ENCODE measurements at places on chromosomes 2 and 18. TPM values are rescaled to one million over a fixed set of nuclear protein-coding genes. Genes with fewer than 3 reads are reported as not detected.
A peak's percentile ranks its signal among the peaks of the same experiment; 100 is the strongest.

DNA sequence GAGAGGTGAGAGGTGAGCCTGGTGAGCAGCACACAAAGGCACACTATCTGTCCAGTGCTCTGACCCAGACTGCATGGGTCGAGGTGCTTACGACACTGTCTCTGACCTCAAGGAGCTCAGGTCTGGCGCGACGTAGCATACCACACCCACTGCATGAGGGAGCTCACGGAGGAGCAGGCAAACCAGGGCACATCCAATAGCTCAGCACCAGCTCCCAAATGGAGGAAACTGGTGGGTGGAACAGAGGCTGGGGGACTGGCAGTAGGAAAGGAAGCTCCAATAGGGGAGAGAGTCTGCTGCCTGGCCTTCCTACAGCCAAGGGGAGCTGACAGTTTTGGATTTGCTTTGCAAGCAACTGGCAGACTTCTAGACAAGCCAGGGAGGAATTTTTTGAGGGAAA, 36.3 kb downstream of the CELF4 start:
- H3K27me3 ChIP-seq = peaks cover 24% of the 10 kb centered on the region
- H3K4me3 ChIP-seq = no peak overlapping the region
- no peaks in the 10 kb centered on the region for H3K4me1 ChIP-seq
- no peak overlapping the region for H3K27ac ChIP-seq
- no peak for DNase-seq

- no peak for DNase-seq
- H3K27me3 ChIP-seq = no peaks in the 10 kb centered on the region
- peak overlapping the region; percentile 58 for H3K27ac ChIP-seq
- peaks cover 31% of the 10 kb centered on the region for H3K36me3 ChIP-seq
Observed at GRCh38 chr2:98487806-98488189, 43.1 kb downstream of the INPP4A start.

Gene CNTNAP5
- total RNA-seq = not detected

Gene BMP10
- not detected for total RNA-seq

Gene GAL3ST2
- 0.43 TPM for total RNA-seq

Gene ARHGAP15
- total RNA-seq = 141 TPM

Gene HOXD1
- total RNA-seq = not detected

Gene C1GALT1C1L
- total RNA-seq = not detected

GRCh38 chr2:30765191-30765590, 42.1 kb downstream of the CAPN13 start:
- DNase-seq = no peak
- peaks cover 2% of the 10 kb centered on the region for H3K4me1 ChIP-seq
- H3K4me3 ChIP-seq = no peak overlapping the region
- H3K27ac ChIP-seq = no peak overlapping the region
- H3K36me3 ChIP-seq = no peaks in the 10 kb centered on the region

- no peak overlapping the region for H3K4me3 ChIP-seq
- DNase-seq = no peak
- H3K27ac ChIP-seq = no peak overlapping the region
- peaks cover 5% of the 10 kb centered on the region for H3K27me3 ChIP-seq
- H3K36me3 ChIP-seq = no peaks in the 10 kb centered on the region
Observed at GRCh38 chr18:12154361-12154760, 60.7 kb downstream of the ANKRD62 start.

GRCh38 chr18:23207994-23208393, 72.7 kb downstream of the CABLES1 start:
- no peak overlapping the region for H3K27ac ChIP-seq
- peaks cover 11% of the 10 kb centered on the region for H3K27me3 ChIP-seq
- peaks cover 16% of the 10 kb centered on the region for H3K36me3 ChIP-seq

DNA sequence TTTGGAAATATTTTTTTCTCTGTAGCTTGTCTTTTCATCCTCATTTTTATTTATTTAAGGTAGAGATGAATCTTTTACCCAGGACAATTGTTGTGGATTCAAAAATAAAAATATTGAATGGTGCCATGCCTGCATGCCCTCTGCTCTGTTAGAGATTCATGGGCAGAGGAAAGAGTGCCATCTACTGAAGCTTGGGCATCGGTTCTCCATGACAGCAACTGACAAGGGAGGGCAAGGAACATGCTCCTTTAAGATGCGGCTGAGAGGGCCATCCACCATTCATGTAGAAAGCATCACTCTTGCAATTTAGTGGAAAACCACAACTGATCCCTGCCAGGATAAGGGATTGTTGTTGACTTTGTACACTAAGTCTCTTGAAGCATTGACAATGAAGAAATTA, 79.9 kb downstream of the PARD3B start:
- no peak overlapping the region for H3K27ac ChIP-seq
- no peaks in the 10 kb centered on the region for H3K36me3 ChIP-seq
- no peaks in the 10 kb centered on the region for H3K4me1 ChIP-seq

Gene DCDC2C
- total RNA-seq = not detected

Gene ACMSD
- total RNA-seq = not detected

GRCh38 chr2:205069928-205070327, 524.7 kb downstream of the PARD3B start:
- no peak for DNase-seq
- H3K27ac ChIP-seq = no peak overlapping the region

Gene TRMT61B
- 15.1 TPM for total RNA-seq

- H3K27ac ChIP-seq = no peak overlapping the region
- H3K4me1 ChIP-seq = peaks cover 2% of the 10 kb centered on the region
- H3K4me3 ChIP-seq = no peak overlapping the region
- H3K36me3 ChIP-seq = no peaks in the 10 kb centered on the region
- peaks cover 14% of the 10 kb centered on the region for H3K27me3 ChIP-seq
Observed at GRCh38 chr2:85173909-85174308, 40.7 kb downstream of the TCF7L1 start.

DNA sequence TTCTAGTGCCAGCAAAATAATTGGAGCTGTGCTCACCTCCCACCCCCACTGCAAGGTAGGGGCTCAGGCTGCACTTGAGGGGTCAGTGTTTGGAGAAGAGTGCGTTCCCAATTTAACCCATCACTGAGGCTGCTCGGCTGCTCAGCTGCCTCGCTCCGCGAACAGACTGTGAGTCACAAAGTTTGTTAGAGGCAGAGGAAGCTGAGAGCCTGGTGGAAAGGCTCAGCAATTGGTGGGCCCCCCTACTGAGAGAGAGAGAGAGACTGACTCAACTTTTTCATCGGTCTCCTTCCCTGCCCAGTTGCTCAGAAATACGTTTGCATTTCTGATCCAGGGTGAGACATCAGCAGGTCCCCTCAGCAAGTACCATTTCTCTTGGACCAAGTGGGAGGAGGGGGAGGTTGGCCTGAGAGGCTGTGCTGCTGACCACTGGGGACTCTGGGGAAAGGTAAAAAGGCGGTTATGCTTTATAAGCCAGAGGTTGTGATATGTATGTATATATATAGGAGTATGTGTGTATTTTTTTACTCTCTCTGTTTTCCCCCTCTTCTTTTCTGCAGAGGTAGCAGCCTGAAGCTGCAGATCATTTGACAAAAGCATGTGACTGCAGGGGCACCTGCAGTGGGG, 1.5 kb downstream of the EFR3B start:
- H3K27me3 ChIP-seq = peaks cover 49% of the 10 kb centered on the region
- no peak overlapping the region for H3K27ac ChIP-seq
- peak overlapping the region; percentile 83 for H3K4me3 ChIP-seq
- no peaks in the 10 kb centered on the region for H3K36me3 ChIP-seq
- peak; percentile 32 for DNase-seq

Gene SLC4A5
- 3.6 TPM for total RNA-seq

Gene CELF4
- not detected for total RNA-seq

DNA sequence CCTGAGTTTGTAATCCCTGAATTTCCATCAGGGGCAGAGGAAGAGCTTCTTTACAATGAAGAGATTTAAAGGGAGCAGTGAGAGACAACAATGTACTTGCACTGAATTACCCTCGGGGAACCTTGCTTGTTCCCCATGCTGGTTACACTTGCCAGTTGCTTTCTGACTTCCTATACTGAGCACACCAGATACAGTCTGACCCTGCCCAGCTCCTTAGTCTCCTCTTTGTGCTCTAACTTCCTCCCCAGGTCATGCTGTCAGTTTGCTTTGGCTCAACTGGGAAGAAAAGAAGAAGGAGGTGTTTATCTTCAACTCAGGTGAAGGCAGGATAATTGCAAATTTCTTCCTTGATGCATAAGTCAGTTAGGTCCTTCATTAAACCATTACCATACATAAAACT, 658.4 kb downstream of the NYAP2 start:
- DNase-seq = no peak
- H3K4me3 ChIP-seq = no peak overlapping the region
- no peaks in the 10 kb centered on the region for H3K36me3 ChIP-seq
- peaks cover 9% of the 10 kb centered on the region for H3K27me3 ChIP-seq
- H3K27ac ChIP-seq = no peak overlapping the region

DNA sequence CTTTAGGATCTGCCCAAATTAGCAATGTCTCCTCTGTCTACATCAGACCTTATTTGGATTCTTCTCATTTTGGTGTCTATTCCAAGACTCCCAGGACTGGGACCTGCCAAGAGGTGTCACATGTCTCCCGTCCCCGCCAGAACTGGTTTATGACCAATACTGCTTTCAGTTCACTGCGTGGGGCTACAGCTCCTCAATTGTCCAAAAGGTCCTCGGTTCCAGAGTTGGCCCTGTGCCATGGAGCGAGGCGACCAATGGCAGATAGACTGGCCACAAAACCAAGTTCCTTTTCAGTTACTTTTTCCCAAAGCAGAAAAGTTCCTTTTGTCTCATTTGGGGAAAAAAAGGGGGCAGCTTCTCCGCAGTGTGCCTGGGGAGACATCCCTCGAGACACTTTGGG, 144.1 kb upstream of the ZNF236 start:
- no peak for DNase-seq
- H3K4me3 ChIP-seq = no peak overlapping the region
- no peaks in the 10 kb centered on the region for H3K36me3 ChIP-seq

Gene MRO
- total RNA-seq = not detected

GRCh38 chr2:60324536-60324935, 228.9 kb downstream of the BCL11A start:
- DNase-seq = no peak
- H3K4me3 ChIP-seq = no peak overlapping the region
- no peaks in the 10 kb centered on the region for H3K36me3 ChIP-seq
- H3K27ac ChIP-seq = no peak overlapping the region
- no peaks in the 10 kb centered on the region for H3K4me1 ChIP-seq
- peaks cover 23% of the 10 kb centered on the region for H3K27me3 ChIP-seq

GRCh38 chr2:61144697-61145268, 17.2 kb upstream of the C2orf74 start:
- no peaks in the 10 kb centered on the region for H3K27me3 ChIP-seq
- H3K4me3 ChIP-seq = peak overlapping the region; percentile 92
- peak; percentile 87 for DNase-seq

GRCh38 chr2:142946941-142947340, 69.5 kb downstream of the KYNU start:
- H3K4me3 ChIP-seq = no peak overlapping the region
- no peaks in the 10 kb centered on the region for H3K36me3 ChIP-seq
- no peaks in the 10 kb centered on the region for H3K4me1 ChIP-seq
- no peak for DNase-seq
- no peak overlapping the region for H3K27ac ChIP-seq

Gene RESP18
- not detected for total RNA-seq

Gene SLC40A1
- 4.1 TPM for total RNA-seq

DNA sequence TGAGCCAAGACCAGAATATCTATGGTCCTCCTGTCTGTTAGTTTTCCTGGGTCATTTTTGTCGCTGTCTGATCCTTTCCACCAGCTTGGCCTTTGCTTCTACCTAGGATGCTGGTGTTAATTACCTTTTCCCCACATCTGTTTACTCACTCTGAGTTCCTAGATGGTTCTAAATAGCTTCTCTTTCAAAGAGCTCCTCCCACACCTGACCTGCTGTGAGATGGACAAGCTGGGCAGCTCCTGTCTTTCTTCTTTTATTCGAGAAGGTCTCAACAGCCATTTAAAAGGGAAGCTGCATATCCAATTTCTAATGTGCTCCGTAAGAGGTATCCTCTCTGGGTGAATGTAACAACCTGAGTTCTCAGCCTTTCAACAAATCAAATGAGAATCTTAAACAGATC, 156.2 kb downstream of the HRH4 start:
- H3K36me3 ChIP-seq = no peaks in the 10 kb centered on the region
- no peak overlapping the region for H3K4me3 ChIP-seq
- H3K27ac ChIP-seq = no peak overlapping the region

DNA sequence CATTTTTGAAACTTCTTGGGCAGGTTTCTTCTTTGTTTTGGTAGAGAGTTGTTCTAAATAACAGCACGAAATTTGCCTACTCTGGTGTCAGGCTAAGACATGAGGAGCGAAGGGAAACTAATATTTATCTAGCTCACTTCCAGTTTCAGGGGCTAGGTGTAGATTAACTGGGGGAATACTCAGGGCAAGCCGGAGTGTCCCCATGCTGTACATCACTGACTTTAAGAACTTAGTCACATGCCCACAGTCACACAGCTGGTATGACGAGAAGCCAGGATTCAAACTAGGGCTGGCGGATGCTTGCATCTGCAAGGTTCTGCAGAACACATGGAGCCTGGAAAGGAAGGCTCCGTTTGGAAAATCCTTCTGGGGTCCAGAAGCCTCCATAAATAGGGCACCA, 133.3 kb downstream of the ALPK2 start:
- no peak overlapping the region for H3K27ac ChIP-seq
- no peaks in the 10 kb centered on the region for H3K36me3 ChIP-seq

- H3K27me3 ChIP-seq = no peaks in the 10 kb centered on the region
- H3K4me3 ChIP-seq = no peak overlapping the region
- H3K4me1 ChIP-seq = peaks cover 32% of the 10 kb centered on the region
- H3K36me3 ChIP-seq = peaks cover 71% of the 10 kb centered on the region
- H3K27ac ChIP-seq = no peak overlapping the region
- DNase-seq = no peak
Observed at GRCh38 chr2:160294339-160294803, 94.3 kb upstream of the ITGB6 start.

DNA sequence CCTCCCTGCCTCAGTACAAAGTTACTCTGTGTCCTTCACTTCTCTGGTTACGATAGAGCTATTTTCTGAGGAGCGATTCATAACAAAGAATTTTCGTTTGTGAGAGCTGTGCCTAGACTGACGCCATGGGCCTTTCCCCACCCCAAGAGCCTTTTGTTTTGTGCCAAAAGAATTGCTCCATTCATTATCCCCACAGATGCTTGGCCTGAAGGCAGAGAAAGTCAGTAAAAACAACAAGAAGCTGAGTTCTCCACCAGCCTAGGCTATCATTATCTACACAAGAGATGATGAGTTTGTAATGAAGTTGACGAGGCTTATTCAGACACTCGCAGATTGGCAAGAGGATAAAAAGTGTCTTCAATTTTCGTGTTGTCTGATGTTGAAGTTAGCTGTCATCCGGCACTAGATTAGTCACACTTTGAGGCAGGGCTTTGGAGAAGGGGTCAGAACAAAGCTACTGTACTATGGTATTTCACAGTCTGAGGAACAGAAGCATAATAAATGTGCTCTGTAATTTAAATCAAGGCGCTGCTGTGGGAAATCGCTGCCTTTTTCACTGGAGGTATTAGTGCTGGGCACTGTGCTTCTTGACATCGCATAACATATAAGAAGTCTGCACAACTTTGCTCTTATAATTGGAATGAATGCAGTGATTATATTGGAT, 278.4 kb upstream of the FIGN start:
- H3K4me1 ChIP-seq = no peaks in the 10 kb centered on the region
- no peak for DNase-seq
- H3K27ac ChIP-seq = no peak overlapping the region
- H3K36me3 ChIP-seq = no peaks in the 10 kb centered on the region
- H3K27me3 ChIP-seq = no peaks in the 10 kb centered on the region

GRCh38 chr2:227515742-227516141, 43.8 kb downstream of the AGFG1 start:
- H3K36me3 ChIP-seq = peaks cover 8% of the 10 kb centered on the region
- peaks cover 8% of the 10 kb centered on the region for H3K4me1 ChIP-seq
- DNase-seq = no peak

- no peaks in the 10 kb centered on the region for H3K4me1 ChIP-seq
- H3K27me3 ChIP-seq = no peaks in the 10 kb centered on the region
- no peak overlapping the region for H3K27ac ChIP-seq
- no peaks in the 10 kb centered on the region for H3K36me3 ChIP-seq
Observed at GRCh38 chr2:6342273-6342920, 523.3 kb downstream of the CMPK2 start.
